NCI-H2081 treated with DMSO at 0.1 percent for 48 hours (cell line): ENCODE measurements at places on chromosomes 7 and 10.

GRCh38 chr7:130154131-130154500, 51.1 kb downstream of the TMEM209 start:
- DNase-seq, result no peak

DNA sequence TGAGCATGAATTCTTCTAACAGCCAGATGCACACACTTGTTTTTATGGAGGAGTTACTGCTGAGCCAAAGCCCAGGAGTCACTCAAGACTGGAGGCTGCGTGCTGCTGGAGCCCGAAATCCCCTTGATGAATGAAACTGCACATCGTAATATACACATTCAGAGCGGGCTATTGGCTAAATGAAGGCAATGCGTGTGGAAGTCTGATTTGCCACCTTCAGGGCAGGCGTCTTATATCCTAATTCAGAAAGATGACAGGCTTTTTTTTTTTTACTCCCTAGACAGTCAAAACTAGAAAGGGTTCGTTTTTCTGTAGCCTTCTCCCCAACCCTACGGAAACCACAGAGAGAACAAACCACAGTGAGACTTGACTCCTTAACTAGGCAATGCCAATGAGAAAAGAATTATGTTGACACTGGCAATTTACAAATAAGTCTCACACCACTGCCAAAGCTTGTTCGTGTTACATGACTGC, 227.2 kb upstream of the KLF14 start:
- DNase-seq, result no peak

GRCh38 chr10:129938460-129938859, 25.6 kb downstream of the EBF3 start:
- DNase-seq, result no peak

GRCh38 chr7:137074391-137075030, 206.1 kb downstream of the CHRM2 start:
- no peak for DNase-seq

GRCh38 chr7:106629516-106629915, 31.4 kb downstream of the CCDC71L start:
- DNase-seq, result no peak

- peak; percentile 44 for DNase-seq
Measured at GRCh38 chr7:55569797-55570196, 2.5 kb downstream of the VOPP1 start.

DNA sequence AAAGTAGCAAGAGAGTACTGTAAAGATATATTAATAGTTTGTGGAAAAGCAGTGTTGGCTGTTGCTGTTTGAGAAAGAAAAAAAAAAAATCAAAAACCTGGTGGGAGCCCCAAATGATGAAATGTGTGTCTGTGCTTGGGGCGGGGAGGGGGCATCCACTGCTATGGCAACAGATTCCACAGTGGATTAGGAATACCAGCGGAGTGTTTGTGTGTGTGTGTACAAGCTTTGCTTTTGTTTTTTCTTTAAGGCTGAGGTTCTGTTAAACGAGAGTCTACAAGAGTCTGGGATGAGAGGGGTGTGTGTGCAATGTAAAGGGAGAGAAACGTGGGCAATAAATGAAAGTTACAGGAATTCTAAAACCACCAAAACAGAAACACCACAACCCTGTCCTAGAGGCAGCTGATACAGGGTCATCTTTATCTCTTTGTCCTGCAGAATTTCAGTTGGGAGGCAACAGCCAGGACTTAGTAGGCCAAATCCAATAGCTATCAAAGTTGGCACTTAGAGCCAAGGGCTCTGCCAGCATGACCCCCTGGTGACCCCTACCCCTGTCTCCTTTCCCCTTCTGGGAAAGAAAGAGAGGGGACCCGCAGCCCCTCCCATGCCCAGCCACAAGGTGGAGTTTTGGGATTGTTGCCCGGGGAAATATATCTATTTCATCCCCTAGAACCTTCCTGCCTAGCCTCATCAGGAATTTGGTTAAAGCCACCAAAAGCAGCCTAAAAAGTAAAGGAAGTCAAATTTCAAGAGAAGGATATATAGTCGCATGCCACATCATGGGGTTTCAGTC, 85.4 kb downstream of the OSBPL3 start:
- no peak for DNase-seq

DNA sequence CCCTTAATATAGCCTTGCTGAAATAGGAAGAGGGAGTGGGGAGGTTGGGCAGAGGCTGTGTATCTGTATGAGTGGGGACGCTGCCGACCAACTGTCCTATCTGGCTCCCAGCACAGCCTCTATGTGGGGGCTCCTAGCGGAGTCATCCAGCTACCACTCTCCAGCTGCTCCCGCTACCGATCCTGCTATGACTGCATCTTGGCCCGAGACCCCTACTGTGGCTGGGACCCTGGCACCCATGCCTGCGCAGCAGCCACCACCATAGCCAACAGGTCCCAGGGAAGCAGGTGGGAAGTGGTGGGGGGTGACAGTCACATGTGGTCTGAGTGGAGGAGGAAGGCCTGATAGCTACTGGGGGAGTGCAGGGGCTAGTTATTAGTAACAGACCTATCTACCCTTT, 6.6 kb downstream of the MRPL43 start:
- no peak for DNase-seq

- no peak for DNase-seq
Measured at GRCh38 chr7:158015403-158016179, 572.0 kb downstream of the PTPRN2 start.

DNA sequence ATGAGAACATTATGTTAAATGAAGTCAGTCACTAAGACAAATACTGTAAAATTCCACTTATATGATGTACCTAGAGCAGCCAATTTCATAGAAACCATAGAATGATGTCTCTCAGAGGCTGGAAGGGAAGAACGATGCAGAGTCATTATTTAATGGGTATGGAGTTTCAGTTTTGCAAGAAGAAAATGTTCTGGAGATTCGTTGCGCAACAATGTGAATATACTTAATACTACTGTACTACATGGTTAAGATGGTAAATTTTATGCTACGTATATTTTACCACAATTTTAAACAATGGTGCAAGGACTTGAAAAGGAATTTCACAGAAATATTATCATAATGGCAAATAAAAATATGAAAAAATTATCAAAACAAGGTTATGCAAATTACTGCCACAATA, 972.6 kb downstream of the KCNMA1 start:
- DNase-seq, result no peak
